Naive thymus-derived CD8-positive, alpha-beta T cell (primary cell): ENCODE measurements at places on chromosomes 7 and 10. TPM values are rescaled to one million over a fixed set of nuclear protein-coding genes. Genes with fewer than 3 reads are reported as not detected.

GRCh38 chr7:28903730-28904577 is 54.2 kb downstream of the TRIL start:
- no peak for DNase-seq
- no peaks in the 10 kb centered on the region for H3K36me3 ChIP-seq
- H3K4me1 ChIP-seq, result no peaks in the 10 kb centered on the region
- no peak overlapping the region for H3K4me3 ChIP-seq

ADCYAP1R1 gene
- not detected for total RNA-seq

ZCCHC24 gene
- 1.1 TPM for total RNA-seq

SPDYE11 gene
- not detected for total RNA-seq

DNA sequence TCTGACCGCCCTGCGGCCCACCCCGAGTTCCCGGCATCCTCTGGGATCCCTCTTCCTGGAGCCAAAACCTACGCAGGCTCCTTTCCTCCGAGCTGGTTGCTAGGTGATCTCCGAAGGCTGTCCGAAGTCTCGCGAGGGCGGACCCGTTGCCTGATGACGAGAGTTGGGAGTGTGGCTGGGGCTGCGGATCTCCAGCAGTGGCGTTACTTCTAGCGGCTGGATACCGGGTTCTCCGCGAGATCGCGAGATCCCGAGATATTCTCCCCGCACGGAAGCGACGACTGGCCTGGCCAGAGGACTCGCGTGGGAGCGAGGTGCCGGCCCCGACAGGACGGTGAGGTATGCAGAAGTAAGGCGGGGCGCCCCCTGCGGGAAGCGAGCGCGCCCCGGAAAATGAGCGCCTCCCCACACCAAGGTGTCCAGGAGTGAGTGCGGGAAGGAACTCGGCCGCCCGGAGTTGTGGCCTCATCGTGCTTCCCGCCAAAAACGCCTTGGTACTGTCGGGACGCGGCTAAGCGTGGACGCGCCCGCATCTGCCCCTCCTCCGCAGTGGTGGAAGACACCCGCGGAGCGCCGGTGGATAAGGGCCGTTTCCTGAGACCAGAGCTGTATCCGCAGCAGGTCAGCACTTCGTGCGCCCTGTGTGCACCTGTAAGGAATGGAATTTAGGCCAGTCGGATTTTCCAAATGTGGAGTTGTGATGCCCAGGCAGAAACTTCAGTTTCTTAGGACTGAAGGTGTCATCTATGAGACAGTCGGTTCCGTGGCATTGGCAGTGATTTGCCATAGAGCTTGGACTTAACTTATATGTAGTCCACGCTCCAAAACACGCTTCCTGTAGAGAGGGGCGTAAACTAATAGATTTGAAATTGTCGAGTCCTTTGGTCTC is at the start of gene AGBL3:
AGBL3 (plus strand) TSS at position 146 of the 889 bp plus-strand sequence. CDS start 1,426 bp downstream, outside the sequence.
- peak; percentile 83 for DNase-seq
- no peaks in the 10 kb centered on the region for H3K27me3 ChIP-seq
- peak within 1 kb of the TSS; percentile 98 for H3K27ac ChIP-seq
- peak within 1 kb of the TSS; percentile 98 for H3K4me3 ChIP-seq

DNA sequence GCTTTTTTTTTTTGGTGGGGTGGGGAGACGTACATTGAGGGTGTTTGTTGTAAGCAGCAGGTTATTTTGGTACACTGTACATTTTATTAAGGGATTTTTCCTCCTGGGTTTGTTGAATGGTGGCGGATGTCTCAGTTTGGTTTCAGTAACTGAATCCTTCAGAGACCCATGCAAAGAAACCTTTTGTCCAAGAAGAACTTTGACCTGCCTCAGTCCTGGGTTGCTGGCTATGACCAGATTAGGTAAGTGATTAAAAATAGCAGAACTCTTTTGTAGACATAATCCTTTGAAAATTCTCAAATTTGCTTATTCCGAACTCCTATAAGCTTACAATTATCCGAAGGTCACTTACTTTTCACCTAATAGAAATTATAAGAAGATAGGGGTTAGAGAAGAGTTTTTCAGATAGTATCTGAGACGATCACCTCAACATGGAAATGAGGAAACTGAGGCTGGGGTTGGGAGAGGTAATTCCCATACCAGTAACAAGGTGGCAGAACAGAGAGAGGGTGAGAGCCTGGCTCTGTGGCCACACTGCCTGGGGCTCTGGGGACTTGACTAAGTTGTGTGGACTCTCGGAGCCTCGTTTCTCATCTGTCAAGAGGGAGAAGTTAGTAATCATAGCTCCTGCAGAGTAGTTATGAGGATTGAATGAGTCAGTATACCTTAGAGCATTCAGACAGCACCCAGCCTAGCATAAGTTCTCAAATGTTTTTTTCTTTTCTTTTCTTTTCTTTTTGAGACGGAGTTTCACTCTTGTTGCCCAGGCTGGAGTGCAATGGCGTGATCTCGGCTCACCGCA is 87.4 kb downstream of the CCNY start:
- H3K27ac ChIP-seq, result no peak overlapping the region
- H3K4me1 ChIP-seq, result peaks cover 81% of the 10 kb centered on the region
- H3K27me3 ChIP-seq, result no peaks in the 10 kb centered on the region
- peaks cover 6% of the 10 kb centered on the region for H3K36me3 ChIP-seq

DNA sequence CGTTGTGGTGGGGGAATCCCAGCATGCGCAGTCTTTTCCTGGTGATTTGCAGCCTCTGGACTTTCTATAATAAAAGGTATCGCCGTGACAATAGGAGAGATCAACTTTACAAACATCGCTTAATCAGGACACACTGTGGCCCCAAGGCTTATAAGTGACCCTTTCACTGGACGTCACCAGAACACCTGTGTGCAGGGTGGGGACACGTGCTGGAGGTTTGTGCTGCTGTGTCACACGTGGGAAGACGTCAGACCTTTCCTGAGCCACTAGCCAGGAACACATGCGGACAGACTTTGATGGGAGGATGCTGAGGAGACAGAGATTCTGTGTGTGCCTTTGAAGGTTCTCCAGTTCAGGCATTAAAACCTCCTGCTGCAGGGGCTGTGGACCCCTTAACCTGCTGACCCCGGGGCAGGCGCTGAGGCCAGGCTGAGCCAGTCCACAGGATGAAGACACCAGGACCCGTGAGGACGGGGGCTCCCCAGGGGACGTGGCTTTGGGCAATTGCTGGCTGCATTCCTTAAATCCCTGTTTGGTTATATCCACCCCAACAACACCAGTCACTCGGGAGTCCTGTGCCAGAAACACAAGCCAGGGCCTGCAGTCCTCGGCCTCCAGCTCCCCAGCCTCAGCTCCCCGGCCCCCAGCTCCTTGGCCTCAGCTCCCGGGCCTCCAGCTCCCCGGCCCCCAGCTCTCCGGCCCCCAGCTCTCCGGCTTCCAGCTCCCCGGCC is 183.4 kb downstream of the PTPRN2 start:
- no peaks in the 10 kb centered on the region for H3K36me3 ChIP-seq
- H3K4me3 ChIP-seq, result no peak overlapping the region
- H3K27me3 ChIP-seq, result peaks cover 2% of the 10 kb centered on the region
- no peak for DNase-seq
- H3K4me1 ChIP-seq, result no peaks in the 10 kb centered on the region

- H3K27me3 ChIP-seq, result no peaks in the 10 kb centered on the region
- H3K4me1 ChIP-seq, result no peaks in the 10 kb centered on the region
- H3K36me3 ChIP-seq, result no peaks in the 10 kb centered on the region
- H3K27ac ChIP-seq, result no peak overlapping the region
- no peak overlapping the region for H3K4me3 ChIP-seq
- DNase-seq, result no peak
These were observed 1011.2 kb downstream of the KCNMA1 start for GRCh38 chr10:76626386-76626785.

DNA sequence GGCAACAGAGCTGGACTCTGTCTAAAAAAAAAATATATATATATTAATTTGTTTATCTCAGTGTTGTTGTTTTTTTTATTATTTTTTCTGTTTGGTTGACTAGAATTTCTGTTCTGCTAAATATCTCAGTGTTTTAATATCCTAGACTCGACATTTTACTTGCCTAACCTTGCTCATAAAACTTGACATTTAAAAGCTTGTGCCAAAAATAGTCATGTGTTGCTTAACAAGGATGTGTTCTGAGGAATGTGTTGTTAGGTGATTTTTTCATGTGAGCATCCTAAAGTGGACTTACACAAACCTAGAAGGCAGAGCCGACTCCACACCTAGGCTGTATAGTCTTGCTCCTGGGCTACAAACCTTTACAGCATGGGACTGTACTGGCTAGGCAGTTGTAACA is 23.1 kb downstream of the NRBF2 start:
- no peak overlapping the region for H3K4me3 ChIP-seq
- no peaks in the 10 kb centered on the region for H3K27me3 ChIP-seq
- H3K27ac ChIP-seq, result no peak overlapping the region
- H3K4me1 ChIP-seq, result no peaks in the 10 kb centered on the region
- H3K36me3 ChIP-seq, result peaks cover 5% of the 10 kb centered on the region
- DNase-seq, result no peak

PODXL gene
- total RNA-seq, result 0.57 TPM

- no peak overlapping the region for H3K4me3 ChIP-seq
- peaks cover 22% of the 10 kb centered on the region for H3K4me1 ChIP-seq
- H3K27me3 ChIP-seq, result no peaks in the 10 kb centered on the region
These were observed 364.1 kb downstream of the GATA3 start for GRCh38 chr10:8418631-8419030.

NAPEPLD gene
- total RNA-seq, result 16.9 TPM

MBL2 gene
- total RNA-seq, result not detected

GRCh38 chr7:92133737-92134270 is 473 bp downstream of the CYP51A1 start:
- peak; percentile 83 for DNase-seq
- H3K27ac ChIP-seq, result peak overlapping the region; percentile 100
- H3K4me3 ChIP-seq, result peak overlapping the region; percentile 94
- H3K27me3 ChIP-seq, result no peaks in the 10 kb centered on the region
- H3K36me3 ChIP-seq, result no peaks in the 10 kb centered on the region
- peaks cover 30% of the 10 kb centered on the region for H3K4me1 ChIP-seq

GRCh38 chr7:110529175-110529574 is 561.8 kb upstream of the LRRN3 start:
- no peak overlapping the region for H3K4me3 ChIP-seq
- H3K4me1 ChIP-seq, result no peaks in the 10 kb centered on the region
- DNase-seq, result no peak
- no peaks in the 10 kb centered on the region for H3K36me3 ChIP-seq

NPY gene
- not detected for total RNA-seq

DNA sequence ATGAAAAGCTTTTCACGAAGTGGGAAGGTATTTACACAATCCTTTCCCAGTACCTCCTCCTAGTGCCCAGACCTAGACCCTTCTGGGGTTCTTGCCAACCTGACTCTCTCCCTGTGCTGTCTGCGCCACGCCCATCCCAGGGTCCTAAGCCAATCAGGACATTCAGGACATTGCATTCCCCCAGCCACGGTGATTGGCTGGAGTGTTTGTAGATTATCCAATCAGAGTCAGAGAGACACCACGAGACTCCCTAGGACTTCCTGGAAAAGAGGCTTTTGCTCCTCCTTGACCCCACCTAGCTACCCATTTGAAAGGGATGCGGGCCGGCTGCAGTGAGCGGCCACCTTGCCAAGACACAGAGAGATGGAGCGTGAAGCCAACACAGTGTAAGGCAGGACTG is 3.5 kb upstream of the GDF2 start:
- no peak overlapping the region for H3K4me3 ChIP-seq
- H3K27me3 ChIP-seq, result peaks cover 2% of the 10 kb centered on the region

HYAL4 gene
- total RNA-seq, result not detected

CLDN4 gene
- not detected for total RNA-seq

RELN gene
- not detected for total RNA-seq

SCART1 gene
- 4.2 TPM for total RNA-seq

DNA sequence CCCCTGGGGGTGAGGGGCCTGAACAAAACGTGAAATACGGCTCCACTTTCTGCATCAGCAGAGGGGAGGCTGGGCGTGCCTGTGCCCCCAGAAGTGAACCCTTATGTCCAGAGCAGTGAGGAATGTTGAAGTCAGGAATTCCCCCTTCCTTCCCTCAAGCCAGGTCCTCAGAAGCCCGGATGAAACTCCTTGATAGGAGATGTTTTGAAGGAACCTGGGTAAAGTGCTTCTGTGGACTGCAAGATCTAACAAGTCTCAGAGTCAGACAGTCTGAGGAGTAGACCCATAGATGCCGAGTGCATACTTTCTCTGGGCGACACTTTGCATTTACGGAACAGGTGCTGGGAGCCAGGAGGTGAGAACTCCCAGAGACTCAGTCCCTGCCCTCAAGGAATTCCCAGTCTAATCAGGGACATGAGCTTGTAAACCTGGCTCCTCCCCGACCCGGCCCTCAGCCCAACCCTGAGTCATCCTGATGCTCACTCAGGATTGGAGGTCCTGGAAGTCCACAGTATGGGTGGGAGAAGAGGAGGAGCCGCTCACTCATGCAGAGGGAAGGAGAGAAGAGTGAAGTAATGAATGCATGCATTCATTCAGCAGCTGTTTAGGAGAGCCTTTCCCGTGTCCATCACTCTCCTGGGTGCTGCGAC is 179.5 kb upstream of the ITGB1 start:
- DNase-seq, result no peak
- H3K27me3 ChIP-seq, result no peaks in the 10 kb centered on the region
- H3K36me3 ChIP-seq, result no peaks in the 10 kb centered on the region
- peaks cover 64% of the 10 kb centered on the region for H3K4me1 ChIP-seq
- peak overlapping the region; percentile 71 for H3K4me3 ChIP-seq
- H3K27ac ChIP-seq, result peak overlapping the region; percentile 92

GRCh38 chr10:52977581-52977980 is 205.0 kb upstream of the MBL2 start:
- no peak for DNase-seq
- no peaks in the 10 kb centered on the region for H3K4me1 ChIP-seq
- no peaks in the 10 kb centered on the region for H3K27me3 ChIP-seq
- H3K36me3 ChIP-seq, result no peaks in the 10 kb centered on the region
- no peak overlapping the region for H3K4me3 ChIP-seq
- H3K27ac ChIP-seq, result no peak overlapping the region

DDC gene
- total RNA-seq, result not detected

DNA sequence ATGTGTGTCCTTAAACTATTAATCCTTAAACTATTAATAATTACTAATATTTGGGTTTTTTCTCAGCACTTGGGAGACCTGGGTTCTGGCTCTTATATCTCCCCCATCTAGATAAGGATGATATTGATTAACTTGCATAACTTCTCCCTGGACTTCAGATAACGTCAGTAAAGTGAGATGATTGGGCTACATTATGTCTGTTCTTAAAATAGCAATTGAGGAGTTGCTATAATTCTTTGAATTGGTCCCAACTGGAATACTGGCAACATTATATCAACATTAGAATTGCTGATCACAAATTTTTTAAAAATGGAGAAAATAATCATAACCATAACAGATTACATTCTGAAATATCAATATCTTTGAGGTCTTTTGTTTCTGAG is 1.9 kb downstream of the APBB1IP start:
- peaks cover 69% of the 10 kb centered on the region for H3K4me1 ChIP-seq
- H3K27ac ChIP-seq, result peak overlapping the region; percentile 90
- DNase-seq, result no peak
- H3K36me3 ChIP-seq, result peaks cover 14% of the 10 kb centered on the region
- H3K27me3 ChIP-seq, result no peaks in the 10 kb centered on the region
- H3K4me3 ChIP-seq, result peak overlapping the region; percentile 97

- H3K27ac ChIP-seq, result no peak overlapping the region
- no peak overlapping the region for H3K4me3 ChIP-seq
- H3K27me3 ChIP-seq, result no peaks in the 10 kb centered on the region
- H3K4me1 ChIP-seq, result no peaks in the 10 kb centered on the region
- no peak for DNase-seq
- no peaks in the 10 kb centered on the region for H3K36me3 ChIP-seq
These were observed 10.2 kb upstream of the BLNK start for GRCh38 chr10:96281444-96282029.

- H3K27ac ChIP-seq, result no peak overlapping the region
- no peaks in the 10 kb centered on the region for H3K27me3 ChIP-seq
- no peak overlapping the region for H3K4me3 ChIP-seq
- no peaks in the 10 kb centered on the region for H3K36me3 ChIP-seq
- H3K4me1 ChIP-seq, result peaks cover 7% of the 10 kb centered on the region
These were observed 200.5 kb downstream of the MDFIC start for GRCh38 chr7:115122388-115122787.

USP6NL gene
- 6.9 TPM for total RNA-seq

OR2A5 gene
- not detected for total RNA-seq
